ENCODE measurements at places on chromosomes 7 and 10.

DNA sequence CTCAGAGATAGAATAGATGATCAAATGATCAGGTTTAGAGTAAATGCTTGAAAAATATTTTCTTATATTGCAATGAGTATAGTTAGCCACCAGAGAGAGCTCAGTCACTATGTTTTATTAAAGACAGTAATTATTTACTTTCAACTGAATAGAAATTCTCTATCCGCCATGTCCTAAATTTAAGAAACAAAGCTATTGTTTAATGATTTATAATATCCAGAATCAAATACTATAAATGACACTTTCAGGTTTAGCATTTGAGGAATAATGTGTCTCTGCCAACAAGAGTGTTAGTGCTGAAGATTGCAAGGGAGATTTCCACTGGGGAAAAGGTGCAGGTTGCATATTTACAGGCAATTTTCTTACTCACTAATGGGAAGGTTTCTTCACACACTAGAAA lies 184.7 kb downstream of the DGKB start:
- DNase-seq: no peak

- DNase-seq: no peak
Measured at GRCh38 chr7:36972140-36972518, 247.8 kb upstream of the AOAH start.

DNA sequence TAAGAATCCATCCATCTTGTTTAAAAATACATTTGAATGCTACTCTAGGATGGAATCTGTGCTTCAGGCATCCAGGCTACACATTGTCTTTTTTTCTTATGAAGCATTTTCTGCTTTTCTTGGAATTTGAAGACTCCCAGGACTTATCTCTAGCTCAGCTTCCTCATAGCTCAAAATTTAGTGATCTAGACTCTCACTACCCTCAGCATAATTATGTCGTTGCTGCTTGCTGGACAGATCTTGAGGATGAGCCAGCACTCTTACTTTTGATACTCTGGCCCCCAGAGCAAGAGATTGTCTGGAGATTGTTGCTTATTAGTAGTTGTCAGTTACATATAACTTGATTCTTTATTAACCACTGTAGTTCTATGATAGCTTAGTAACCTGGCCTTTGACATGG lies 83.3 kb upstream of the FGL2 start:
- no peak for DNase-seq

DNA sequence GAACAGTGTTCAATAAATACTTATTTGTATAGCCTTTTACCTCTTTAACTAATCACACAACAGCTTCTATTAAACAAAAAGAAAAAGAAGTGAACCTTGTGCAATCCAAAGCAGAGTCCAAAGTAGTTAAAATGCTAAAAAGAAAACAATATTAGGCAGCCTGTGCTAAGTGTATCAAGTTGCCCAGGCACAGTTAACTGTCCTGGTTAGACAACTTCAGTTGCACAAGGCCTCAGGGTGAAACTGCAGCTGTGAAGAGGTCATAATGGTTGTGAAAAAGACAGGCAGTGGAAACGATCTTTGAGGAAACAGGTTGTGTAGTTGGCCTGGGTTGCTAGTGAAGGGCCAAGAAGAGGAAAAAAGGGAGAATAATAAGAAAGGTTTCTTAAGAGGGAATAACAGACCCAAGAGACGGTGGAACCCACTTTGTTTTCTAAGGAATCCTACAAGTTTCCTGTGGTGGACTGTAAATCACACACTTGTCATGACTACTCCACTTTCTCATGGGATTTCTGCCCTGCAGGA lies 6.0 kb upstream of the CROT start:
- DNase-seq: no peak

- no peak for DNase-seq
Measured at GRCh38 chr10:130232166-130233034, 96.2 kb downstream of the GLRX3 start.

- no peak for DNase-seq
Measured at GRCh38 chr10:52400562-52400961, 86.5 kb downstream of the DKK1 start.

- DNase-seq: no peak
Measured at GRCh38 chr7:2393706-2394105, 9.7 kb upstream of the CHST12 start.

- no peak for DNase-seq
Measured at GRCh38 chr10:112213836-112214235, 30.3 kb upstream of the GPAM start.

DNA sequence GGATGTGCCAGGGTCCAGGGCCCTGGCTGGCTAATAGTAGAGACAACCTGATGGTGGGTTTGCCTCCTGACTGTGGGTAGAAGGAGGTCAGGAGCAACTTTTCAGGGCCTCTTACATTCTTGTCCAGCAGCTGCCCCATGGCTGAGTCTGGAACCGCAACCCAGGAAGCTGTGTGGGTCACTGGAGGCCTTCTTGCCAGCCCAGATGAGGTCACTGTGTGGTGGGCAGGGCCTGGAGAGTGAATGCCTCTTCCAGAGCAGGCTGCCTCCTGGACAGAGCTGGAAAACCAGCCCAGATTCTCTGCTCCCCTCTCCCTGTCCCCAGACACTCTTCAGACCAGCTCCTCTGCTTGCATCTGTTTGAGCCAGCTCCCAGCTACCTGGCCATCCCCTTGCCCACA lies 43.5 kb upstream of the LEP start:
- DNase-seq: no peak

DNA sequence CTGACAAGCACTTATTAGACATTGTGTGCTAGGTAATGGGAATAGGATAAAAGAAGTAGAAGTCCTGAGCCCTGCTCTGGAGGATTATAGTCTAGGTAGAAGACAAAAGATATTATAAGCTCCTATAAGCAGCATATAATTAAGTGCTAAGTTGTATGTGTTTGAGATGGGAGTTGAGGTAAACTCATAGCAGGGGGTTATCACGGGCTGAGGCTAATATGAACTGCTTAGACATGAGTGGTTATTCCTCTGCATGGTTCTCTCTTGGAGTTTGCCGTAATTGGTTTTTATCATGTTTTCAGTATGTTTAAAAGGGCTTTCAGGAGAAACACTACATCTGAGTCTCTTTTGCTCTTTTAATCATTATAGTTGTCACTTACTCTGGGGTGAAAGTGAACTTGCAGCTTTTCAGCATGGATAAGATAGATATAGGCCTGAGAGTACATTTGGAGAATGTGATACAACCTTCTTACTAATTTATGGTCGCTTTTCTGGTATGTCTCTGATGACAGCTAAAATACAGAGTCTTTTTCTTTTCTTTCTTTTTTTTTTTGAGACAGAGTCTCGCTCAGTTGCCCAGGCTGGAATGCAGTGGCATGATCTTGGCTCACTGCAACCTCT lies 39.0 kb downstream of the SMNDC1 start:
- no peak for DNase-seq
